Activated T-cell treated with anti-CD3 and anti-CD28 coated beads, Interleukin-2, amount 50 U/mL, for 24 hours (primary cell): ENCODE measurements at places on chromosomes 7 and 10.
A peak's percentile ranks its signal among the peaks of the same experiment; 100 is the strongest.

- DNase-seq, result no peak
Observed at GRCh38 chr7:137904833-137905232, 58.1 kb upstream of the DGKI start.

- no peak for DNase-seq
Observed at GRCh38 chr10:111370101-111370500, 293.3 kb downstream of the ADRA2A start.

DNA sequence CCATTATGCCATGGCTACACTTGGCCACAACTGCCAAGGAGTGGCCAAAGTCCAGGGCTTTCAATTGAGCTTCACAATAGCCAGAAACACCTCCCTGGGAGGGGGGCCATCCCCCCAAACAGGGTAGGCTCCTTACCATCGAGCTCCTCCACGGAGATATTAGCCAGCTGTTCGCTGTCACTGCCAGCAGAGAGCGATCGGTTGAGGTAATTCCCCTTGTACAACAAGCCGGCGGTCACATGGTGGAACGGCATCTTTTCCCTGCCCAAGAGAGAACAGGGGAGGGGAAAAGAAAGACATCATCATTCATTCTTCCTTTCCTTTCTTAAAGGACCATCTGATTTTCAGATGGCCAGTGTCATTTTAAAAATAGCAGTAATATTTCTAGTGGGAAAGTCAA, 133.6 kb downstream of the CALN1 start:
- no peak for DNase-seq

DNA sequence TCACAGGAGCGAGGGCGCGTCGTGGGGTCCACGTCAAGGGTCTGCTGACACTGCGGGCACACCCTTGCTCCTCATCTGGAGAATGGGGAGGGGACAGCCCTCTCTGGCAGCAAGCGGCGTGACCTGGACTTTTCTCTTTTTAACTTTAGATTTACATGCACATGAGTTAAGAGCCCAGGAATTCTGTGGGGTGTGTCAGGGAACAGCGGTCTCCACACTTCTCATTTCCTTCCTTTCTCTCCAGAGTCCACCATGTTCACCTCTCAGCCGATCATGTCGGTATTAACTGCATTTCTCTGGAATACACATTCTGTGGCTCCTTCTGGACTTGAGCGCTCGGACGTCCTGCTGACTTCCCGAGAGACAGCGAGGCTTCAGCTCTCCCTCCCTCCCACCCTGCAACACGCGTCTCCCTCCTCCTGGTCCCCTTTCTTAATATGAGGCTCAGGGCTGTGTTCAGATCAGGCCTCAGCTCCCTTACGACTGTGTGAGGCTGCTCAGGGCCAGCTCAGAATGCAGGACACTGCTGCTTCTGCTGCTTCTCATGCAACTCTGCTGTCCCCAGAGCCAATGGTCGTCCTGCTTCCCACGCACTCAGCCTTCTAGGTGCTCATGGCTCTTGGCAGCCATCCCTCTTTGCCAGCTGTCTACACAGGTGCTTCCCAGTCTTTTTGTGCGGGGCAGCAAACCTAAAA, 261.3 kb downstream of the ELFN1 start:
- no peak for DNase-seq

- no peak for DNase-seq
Observed at GRCh38 chr7:29146057-29146706, at the start of gene CPVL. TSS of gene CPVL (minus strand) at chr7:29146537. CDS start at chr7:29121061, 25,476 bp downstream.

DNA sequence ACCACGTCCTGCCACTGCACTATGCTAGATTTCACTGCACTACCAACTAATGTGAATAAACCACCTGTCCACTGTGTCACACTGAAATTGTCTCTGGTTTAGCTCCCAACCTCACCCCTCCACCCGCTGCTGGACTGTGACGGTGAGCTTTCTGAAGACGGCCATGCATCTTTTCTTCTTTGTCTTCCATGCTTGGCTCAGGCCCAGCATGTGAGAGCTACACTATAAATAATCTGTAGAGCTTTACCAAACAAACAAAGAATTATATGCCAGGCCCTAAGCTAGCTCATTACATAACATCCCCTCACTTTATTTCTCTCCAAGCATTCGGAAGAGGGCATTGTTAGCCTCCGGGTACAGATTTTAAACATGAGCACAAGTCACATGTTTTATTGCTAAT, 633.2 kb downstream of the TNS3 start:
- DNase-seq, result no peak

DNA sequence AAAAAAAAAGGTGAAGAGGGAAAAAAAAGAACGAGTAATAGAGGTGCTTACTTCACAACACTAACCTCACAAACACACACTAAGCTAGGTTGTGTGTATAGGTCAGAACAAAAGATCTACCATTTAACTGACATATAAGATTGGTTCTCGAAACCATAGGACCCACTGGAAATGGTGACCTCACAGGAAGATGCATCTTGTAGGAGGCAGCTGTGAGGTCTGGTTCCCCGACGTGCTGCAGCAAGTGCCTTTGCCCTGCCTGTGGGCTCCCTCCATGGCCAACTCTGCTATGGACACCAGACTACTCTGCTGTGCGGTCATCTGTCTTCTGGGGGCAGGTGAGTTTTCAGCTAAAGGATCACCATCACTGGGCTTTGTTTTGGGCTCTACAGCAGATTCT, 133.8 kb upstream of the PRSS1 start:
- no peak for DNase-seq

- peak; percentile 85 for DNase-seq
Observed at GRCh38 chr10:13099666-13100348, at the start of gene OPTN. TSS of gene OPTN (plus strand) at chr10:13100163. CDS start at chr10:13109123, 8,960 bp downstream.

DNA sequence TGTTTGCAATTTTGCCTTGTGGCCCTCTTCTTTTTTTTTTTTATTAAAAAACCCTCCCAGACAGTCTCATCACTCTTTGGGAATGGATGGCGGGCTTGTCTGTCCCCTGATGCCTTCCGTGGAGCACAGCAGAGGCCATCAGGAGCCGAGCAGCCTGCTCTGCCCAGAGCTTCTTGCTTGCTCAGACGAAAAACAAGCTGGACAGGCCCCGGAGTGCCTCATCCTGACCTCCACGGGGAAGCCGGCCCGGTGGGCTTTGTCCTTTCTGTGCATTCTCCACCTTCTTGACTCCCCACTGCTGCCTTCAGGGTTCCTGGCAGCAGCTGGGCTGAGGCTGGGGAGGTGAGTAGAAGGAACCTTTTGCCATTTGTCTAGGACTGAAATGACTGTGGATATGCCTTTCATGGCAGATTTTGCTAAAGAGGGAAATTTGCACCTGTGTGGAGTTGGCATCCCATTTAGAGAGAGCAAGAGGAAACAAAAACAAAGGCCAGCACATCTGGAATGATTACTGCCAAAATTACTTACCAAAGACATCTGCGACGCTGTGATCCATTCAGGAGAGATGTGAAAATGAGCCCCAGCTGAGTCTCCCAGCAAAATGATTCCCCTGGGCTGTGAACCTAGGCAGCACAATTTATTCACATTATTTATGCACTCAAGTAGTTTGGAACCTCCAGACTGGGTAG, 108.3 kb downstream of the AOAH start:
- no peak for DNase-seq

- DNase-seq, result no peak
Observed at GRCh38 chr10:51696251-51696650, 3.1 kb downstream of the CSTF2T start.

- no peak for DNase-seq
Observed at GRCh38 chr7:115097175-115097671, 175.3 kb downstream of the MDFIC start.

DNA sequence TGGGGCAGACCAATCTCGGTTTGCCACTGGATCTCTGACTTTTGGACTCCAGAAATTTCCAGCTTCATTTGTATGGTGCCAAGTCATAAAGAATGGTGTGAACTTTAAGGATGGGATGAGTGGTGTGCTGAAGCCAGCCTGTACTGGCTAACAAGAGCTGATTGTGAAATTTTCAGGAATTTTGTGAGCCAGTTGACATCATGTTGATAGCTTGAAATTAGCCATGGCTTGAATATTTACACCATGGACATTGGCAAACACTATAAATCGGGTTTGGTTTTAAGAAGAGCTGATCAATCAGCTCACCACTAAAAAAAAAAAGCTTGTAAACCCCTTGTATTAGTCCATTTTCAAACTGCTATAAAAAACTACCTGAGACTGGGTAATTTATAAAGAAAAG, 14.1 kb upstream of the MYH16 start:
- no peak for DNase-seq

GRCh38 chr10:42638055-42638820, at the start of gene ZNF33B:
TSS of gene ZNF33B (minus strand) at chr10:42638570. CDS start at chr10:42636928, 1,642 bp downstream.
- DNase-seq, result peak; percentile 97

- no peak for DNase-seq
Observed at GRCh38 chr7:51455086-51455485, 138.5 kb upstream of the COBL start.

DNA sequence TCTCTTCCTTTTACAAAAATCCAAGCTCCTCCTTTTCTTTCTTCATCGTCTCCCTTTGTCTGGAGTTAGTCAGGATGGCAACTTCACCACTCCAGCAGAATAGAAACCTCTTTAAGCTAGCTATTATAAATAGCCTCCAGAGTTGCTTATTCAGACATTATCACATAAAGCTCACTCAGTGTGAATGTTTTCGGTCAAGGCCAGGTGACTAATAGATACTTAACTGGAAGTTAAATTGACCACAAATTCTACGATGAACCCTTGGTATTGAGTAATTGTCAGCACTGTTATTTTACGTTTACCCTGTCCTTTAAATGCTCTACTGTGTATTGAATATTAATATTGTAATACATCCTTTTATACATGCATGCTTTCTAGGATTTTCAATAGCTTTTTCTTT, 340.4 kb downstream of the OTUD1 start:
- no peak for DNase-seq

DNA sequence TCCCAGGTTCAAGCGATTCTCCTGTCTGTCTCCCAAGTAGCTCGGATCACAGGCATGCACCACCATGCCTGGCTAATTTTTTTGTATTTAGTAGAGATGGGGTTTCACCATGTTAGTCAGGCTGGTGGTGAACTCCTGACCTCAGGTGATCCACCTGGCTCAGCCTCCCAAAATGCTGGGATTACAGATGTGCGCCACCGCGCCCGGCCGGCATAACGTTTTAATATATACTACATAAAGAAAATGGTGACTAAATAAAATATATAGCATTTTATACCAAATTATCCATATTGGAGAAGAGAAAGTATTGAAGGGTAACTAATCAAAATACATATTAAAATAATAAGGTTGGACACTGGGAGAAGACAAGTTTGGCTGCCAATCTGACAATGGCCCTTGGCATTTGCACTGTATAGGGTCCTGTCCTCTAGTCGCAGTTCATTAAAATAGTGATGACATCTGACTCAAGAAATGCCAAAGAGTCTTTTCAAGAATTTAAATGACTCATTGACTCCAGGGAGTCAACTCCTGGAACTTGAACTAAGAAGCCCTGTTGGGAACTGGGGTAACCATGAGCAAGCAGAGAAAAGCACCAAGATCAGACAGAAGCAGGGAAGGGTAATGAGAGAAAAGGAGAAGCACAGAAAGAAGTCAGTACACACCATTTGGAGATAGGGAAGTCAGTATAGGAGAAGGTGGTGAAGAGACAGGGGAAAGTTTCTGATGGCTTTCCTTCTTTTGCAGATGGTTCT, 91.1 kb downstream of the CH25H start:
- DNase-seq, result no peak

DNA sequence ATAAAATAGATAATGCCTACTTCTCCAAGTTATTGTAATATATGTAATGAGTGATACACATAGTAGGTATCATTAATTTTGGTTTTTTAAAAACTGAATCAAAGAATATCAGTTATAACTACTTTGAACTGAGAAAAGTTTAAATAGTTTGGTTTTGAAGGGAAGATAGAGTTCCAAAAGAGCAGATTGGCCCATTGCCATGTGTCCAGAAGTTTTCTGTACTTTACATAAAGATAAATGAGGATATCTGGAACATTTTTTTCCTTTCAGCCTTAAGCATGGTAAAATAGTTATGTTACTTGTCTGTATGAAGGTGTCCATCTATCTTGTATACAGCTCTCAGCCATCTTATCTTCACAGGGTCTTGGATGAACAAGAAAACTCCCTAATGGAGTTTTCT, 97.9 kb upstream of the MXI1 start:
- no peak for DNase-seq

- no peak for DNase-seq
Observed at GRCh38 chr10:112767156-112767555, 182.9 kb upstream of the TCF7L2 start.

DNA sequence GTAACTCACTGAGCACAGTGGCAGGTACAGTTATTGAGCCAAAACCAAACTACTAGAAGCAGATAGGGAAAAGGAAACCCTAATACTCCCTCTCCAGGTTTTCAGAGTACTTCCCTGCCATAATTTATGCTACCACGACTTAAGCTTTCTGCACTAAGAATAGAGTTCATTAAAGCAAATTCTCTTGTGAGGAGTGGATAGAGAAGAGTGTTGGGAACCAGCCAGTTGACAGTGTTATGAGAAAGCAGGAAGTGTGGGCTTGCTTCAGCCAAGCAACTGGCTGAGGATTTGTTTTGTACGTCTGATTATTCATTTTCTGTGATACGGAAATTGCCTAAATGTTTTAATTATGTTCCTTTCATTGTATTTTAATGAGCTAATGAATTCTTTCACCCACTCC, 280.5 kb downstream of the KIF20B start:
- DNase-seq, result no peak

DNA sequence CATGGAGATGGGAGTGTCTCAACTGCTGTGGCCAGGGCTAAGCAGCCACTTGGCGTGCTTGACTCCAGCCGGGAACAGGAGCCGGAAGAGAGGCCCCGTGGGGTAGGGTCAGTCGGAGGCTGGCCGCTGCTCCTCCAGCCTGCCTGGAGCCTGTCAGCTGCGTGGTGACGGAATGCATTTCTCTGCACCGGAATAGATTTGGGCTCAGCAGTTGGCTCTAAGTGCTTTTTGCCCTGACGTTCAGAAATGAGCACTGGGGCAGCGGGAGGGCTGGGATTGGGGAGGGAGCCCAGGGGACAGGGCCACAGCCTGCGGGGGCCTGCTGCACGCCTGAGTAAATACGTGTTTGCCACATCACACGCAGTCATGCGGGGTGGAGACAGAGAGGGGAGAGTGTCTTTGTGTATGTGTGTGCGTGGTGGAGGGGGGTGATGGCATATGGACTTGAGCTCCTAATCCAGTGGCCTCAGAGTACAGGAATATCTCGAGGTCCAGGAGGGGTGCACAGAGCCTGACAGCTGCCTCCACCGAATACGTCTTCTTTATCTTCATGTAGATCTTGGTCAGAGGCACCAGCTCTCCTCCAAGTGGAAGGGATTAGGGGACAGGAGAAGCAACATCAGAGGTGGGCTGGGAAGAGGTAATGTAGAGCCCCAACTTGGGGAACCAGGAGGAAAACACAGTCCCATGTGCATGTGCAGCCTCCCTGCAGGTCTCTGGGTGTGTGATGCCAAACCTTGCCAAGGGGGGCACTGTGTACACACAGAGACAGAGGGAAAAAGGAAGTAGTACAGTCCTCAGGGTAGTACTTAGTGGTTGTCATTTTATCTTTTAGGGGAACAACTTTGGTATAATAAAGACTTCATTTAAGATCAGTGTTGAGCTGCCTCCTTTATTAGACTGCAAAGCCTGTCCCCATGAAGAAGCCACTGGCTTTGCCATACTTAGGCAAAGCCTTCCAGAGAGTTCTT, 151.4 kb downstream of the CDH23 start:
- DNase-seq, result no peak

- DNase-seq, result no peak
Observed at GRCh38 chr10:3741688-3742461, 43.1 kb downstream of the KLF6 start.

GRCh38 chr10:86711513-86712316, 43.4 kb downstream of the LDB3 start:
- DNase-seq, result no peak
